ENCODE measurements at places on chromosomes 16 and 17.
A peak's percentile ranks its signal among the peaks of the same experiment; 100 is the strongest.

DNA sequence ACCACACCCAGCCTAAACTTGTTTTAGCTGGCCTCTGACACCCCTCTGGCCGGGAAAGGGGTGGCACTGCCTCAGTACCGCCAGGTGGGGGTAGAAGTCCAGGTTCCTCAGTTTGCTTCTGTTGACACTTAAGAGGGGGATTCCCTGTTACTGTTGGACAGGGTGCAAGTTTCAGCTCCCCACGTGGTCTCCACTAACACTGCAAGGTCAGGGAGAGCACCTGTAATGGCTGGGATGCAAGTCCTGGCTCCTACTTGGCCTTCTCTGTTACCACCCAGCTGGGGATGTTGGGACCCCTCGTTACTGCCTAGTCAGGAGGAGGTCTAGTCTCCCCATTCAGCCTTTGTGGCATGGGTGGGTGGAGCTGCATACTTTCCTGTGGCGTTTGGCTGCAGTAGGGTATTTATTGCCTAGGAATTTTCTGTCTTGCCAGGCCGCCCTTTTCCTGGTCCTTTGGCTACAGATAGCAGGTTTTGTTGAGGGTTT is 10.6 kb upstream of the MFAP4 start:
- no peak for DNase-seq

DNA sequence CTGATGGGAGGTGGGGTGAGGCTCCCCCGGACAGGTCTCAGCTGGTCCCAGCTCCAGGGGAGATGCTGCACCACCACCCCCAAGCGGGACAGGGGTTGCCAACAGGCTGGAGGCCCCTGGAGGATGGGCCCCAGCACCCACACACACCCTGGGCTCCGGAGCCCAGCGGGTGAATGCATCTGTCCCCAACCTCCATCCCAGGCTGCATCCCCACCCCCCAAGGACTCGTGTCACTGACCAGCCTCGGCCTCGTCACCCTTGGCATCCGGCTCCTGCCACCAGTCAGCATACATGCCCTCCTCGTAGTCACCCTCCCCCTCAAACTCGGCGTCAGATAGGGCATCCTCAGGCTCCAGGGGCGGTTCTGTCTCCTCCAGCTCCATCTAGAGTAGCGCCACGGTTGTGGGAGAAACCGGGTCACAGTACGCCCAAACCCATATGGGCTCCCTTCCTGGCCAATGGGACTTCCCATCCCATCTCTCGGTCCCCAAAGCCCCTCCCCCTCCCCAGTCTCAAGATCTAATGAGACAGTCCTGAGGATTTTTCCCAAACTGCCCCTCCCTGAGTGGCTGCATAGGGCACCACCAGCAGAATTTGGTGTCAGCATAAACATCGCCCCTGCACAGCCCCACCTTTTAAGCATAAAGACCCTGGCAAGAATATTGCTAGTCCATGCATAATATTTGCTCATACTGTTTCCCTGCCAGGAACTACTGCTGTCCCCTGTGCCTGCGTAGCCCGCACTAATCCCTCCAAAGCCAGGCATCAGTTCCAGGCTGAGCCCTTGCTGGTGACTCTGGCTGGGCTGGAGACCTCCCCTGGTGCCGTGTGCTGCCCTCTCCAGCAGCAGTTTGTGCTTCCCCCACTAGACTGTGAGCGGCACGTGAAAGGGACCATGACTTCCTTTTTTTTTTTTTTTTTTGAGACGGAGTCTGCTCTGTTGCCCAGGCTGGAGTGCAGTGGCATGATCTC is 8.4 kb downstream of the P3H4 start:
- DNase-seq = no peak

DNA sequence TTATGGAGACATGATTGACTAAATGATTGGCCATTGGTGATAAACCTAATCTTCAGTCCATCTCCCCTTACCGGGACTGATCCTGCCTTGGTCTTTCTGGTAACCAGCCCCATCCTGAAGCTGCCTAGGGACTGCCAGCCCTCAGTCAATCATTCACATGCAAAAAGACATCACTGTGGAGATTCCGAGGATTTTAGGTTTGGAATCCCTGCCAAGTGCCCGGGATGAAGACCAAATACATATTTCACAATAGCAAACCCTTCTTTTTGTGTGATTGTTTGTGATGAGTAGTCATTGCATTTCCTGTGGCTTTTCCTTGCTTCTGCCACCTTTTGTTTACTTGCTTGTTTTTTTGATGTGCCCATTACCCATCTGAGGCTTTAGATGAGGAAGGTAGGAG is 44.0 kb downstream of the EPN2 start:
- DNase-seq = no peak

GRCh38 chr17:82238472-82239201 is 9.8 kb downstream of the SLC16A3 start:
- DNase-seq = peak; percentile 74

DNA sequence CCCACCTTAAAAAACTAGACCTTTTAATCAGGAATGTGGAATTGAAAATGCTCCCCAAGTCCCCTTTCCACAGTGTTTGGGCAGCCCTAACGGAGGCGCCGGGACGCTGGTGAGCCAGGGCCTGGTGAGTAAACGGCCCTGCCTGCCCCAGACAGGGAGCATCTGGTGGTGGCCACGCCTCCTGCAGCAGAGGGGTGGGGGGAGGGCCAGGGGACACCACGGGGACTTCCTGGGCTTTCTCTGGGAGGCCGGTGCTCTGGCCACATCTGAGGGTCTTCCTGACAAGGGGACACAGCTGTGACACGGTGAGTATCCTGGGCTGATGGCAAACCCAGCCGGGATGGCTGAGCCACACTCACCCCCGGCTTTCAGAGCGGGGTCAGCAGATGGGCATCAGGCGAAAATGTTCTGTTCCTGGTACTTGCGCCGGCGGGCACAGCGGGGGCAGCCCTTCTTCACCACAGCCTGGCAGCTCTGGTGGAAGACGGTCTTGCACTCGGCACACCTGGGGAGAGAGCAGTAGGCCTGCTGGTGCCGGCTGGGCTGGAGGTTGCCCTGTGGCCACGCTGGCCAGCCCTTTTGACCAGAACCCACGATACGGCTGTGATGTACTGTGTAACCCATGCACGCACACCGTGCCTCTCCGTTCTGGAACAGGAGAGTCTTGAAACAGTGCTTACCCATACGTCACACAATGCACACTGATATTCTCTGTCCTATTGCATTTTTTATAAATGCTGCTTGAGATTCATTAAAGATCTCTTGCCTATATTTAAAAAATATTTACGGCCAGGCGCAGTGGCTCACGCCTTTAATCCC is 5.0 kb upstream of the ARHGAP27 start:
- DNase-seq = no peak

DNA sequence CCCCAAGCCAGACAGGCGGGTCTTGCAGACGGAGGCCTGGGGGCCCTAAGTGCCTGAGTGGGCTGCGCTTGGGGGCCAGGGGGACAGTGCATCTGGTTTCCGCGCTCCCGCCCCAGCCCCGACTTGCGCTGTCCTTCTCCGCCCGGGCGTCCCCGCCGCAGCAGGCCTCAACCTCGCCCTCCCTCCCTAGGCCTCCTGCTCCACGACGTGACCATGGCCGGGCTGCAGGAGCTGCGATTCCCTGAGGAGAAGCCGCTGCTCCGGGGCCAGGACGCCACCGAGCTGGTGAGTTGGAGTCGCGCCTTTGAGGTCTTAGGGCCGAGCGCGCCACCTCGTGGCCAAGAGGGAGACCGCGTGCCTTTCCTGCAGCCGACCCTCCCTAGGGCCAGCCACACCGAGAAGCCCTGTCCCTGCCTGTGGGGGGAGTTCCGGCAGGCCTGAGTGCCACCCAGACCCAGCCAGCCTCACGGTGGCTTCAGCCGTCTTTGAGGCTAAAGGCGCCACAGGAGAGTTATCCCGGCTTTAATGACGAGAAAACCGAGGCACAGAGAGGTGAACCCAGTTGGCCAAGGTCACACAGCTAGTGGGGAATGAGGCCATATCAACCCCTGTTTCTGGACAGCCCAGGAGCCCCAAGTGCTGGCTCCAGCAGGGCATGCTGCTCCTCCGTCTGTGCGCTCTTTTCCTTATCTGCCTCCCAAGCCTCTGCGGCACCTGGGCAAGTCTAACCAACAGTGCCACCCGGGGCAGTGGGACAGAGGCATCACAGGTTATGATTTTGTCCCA is 12.2 kb upstream of the NDRG4 start:
- peak; percentile 69 for DNase-seq

Measured in stimulated activated CD4-positive, alpha-beta T cell treated with anti-CD3 and anti-CD28 coated beads, Interleukin-4, amount 100 ng/mL, for 24 hours (primary cell).